ENCODE measurements at places on chromosomes 16 and 17.

- no peak for DNase-seq
Observed at GRCh38 chr16:57870753-57871454, 68.6 kb upstream of the KIFC3 start.

DNA sequence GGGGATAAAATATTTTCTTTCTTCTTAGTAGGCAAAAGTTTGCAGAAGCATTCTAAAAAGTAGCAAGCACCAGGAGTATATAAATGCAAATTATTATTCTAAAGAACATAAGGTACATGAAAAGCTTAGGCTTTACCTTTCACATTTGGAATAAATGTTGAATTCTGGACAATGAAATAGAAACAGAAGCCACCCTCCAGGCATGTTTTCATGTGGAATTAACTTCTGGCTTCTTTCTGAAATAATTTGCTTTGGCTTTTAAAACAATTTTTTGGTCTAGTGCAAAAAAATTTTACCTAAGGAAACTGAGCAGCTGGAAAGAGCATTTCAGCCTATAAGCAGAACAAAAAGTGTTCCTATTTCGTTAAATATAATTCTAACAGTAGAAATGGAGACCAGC lies 109.5 kb upstream of the CORO6 start:
- DNase-seq, result no peak

- peak; percentile 68 for DNase-seq
Observed at GRCh38 chr16:57899771-57900661, 70.9 kb downstream of the CNGB1 start.

DNA sequence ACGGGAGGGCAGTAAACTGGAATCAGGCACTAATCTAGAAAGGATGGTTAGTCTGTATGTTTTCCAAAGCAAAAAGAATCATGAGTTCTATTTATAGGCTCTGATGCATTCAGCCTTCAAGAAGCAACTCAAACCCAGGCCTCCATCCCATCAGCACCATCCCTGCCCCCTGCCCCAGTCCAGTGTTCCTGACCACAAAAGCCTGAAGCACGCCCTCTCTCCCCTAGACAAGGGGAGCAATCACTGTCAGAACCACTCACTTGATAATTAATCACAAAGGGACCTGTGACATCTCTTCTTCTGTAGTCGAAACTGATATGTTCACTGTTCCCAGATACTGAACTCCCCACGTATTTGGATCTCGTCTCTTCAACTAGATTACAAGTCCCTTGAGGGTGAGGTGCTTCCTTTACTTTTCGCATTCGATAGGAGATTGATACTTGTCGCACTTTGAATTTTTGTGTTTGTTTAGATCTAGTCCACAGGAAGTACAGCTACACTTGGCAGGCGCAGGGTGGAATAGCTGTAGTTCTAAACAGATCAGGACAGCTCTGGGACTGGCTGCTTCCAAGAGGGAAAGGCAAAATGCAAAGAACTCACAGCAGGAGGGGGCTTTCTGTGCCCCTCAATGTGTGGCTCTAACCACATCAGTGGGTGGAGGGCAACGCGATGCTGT lies 36.4 kb upstream of the CCDC182 start:
- DNase-seq, result no peak

DNA sequence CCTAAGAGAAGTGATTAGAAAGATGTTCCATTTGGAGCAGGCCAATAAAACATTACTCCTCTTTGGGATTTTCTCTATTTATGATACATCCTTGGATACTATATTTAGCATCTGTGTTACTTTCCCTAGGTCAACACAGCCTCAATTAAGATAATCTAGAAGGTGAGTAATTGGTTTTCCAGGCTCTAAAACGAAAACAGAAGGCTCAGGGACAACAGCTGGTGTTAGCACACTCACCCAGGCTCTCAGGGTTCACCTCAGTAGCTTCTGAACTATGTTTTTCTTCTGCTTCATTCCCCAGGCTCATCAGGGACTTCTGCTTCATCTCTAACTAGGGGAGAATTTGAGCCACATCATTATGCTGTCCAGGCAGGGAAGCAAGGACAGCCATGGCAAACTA lies 76.6 kb downstream of the ZZEF1 start:
- no peak for DNase-seq
